ENCODE measurements at places on chromosomes 2 and 18. TPM values are rescaled to one million over a fixed set of nuclear protein-coding genes. Genes with fewer than 3 reads are reported as not detected.

GRCh38 chr2:176160986-176161824, 4.1 kb downstream of the HOXD3 start:
- no peak for DNase-seq

DNA sequence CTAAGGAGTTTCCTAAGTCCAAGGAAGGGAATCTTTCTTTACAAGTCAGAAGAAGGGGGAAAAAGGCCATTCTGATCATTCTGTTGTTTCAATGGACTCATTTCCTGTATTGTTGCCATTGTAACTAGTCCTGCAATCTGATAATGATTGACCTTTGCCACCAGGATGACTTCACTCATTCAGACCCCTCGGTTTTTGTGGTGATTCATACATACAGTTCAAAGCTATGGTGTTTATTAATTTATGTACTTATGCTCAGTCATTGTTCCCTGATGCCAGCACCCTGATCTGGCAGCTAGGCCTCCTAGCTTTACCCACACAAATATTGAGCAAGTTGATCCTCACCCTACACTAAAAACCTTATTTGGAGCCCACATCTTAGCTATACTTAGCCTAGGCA, 57.6 kb upstream of the ZNF519 start:
- no peak for DNase-seq

GRCh38 chr2:128317181-128317898, 1.3 kb downstream of the HS6ST1 start:
- peak; percentile 46 for DNase-seq

DNA sequence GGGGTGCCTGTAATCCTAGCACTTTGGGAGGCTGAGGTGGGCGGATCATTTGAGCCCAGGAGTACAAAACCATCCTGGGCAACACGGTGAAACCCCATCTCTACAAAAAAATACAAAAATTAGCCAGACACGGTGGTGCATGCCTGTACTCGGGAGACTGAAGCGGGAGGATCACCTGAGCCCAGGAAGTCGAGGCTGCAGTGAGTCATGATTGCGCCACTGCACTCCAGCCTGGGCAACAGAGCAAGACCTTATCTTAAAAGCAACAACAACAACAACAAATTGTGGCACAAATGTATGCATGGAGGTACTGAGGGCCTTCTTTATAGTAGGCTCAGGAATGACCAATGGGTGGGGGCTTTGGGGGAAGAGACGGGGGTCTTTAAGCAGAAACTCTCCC, 38.5 kb downstream of the HPCAL1 start:
- DNase-seq = no peak

DNA sequence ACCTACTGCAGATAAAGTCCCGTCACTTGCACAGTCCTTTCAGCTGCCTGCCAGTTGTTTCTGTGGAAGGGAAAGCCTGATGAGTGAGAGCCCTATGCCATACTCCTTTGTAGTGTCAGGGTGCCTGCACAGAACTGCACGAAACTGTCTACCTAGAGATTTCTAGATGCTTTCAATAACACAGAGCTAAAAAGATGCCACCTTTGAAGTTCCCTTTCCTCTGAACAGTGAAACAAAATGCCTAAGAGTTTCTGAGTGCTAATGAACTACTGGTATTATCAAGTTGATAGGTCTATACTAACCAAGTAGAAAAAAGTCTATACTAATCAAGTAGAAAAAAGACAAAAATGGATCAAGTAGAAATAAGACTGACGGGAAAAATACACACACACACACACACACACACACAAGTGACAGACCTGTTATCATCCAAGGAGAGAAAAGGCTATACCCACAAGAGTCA, 79.0 kb downstream of the TLK1 start:
- no peak for DNase-seq

ST8SIA3 gene
- total RNA-seq = not detected

DNA sequence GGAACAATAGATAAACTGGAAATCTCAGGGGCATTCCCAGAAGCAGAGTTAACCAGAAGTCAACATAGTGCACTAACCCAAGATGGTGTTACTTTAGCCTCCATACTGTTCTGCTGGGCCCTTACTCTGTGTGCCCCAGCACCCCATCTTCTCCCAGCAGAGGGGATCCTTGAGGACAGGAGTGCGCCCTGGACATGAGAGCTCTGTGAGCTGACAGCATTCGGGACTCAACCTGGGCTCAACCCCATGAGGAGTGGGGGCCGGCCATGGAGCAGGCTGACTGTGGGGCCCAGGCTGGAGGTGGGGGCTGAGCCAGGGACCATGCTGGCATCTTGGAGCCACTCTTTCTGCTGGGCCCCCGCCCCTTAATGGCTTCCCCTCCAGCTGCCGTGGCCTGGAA, 156.3 kb upstream of the HS6ST1 start:
- DNase-seq = peak; percentile 31

DNA sequence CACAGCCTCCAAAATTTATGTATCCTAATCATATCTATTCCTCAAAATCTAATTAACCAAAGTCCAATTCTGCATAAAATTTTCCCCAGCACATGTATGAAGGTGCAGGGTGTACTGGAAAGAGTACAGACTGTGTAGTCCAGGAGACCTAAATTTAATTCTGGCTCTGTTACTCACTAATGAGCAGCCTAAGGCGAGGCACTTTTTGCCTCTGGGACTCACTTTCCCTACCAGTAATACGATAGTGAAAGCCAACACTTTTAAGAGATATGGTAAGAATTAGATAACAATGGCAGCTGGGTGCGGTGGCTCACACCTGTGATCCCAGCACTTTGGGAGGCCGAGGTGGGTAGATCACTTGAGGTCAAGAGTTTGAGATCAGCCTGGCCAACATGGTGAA, 177.7 kb downstream of the PIEZO2 start:
- no peak for DNase-seq

- DNase-seq = no peak
Observed at GRCh38 chr18:4454537-4455112, 482 bp downstream of the DLGAP1 start.

GRCh38 chr2:157784169-157784822, 91.8 kb downstream of the ACVR1 start:
- peak; percentile 47 for DNase-seq

AMER3 gene
- not detected for total RNA-seq

GRCh38 chr2:187478719-187479118, 30.7 kb upstream of the CALCRL start:
- no peak for DNase-seq

- no peak for DNase-seq
Observed at GRCh38 chr2:8819194-8819593, 18.2 kb downstream of the KIDINS220 start.

DNA sequence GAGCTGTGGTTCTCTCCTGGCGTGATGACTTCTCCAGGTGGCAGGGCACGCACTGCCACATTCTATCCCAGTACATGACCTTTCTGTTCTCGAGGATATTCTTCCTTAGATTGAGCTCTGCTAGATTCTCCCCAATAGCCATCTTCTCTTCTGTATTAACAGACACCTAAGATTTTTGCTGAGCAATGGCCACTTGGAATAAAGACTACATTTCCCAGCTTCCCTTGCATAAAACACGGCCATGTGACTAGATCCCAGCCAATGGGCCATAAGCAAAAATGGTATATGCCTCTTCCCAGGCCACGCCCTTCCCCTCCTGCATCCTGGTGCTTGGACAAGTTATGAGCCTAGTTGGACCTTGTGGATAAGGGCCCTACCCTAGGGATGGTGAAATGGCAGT, 82.1 kb downstream of the EIF2AK3 start:
- no peak for DNase-seq

DNA sequence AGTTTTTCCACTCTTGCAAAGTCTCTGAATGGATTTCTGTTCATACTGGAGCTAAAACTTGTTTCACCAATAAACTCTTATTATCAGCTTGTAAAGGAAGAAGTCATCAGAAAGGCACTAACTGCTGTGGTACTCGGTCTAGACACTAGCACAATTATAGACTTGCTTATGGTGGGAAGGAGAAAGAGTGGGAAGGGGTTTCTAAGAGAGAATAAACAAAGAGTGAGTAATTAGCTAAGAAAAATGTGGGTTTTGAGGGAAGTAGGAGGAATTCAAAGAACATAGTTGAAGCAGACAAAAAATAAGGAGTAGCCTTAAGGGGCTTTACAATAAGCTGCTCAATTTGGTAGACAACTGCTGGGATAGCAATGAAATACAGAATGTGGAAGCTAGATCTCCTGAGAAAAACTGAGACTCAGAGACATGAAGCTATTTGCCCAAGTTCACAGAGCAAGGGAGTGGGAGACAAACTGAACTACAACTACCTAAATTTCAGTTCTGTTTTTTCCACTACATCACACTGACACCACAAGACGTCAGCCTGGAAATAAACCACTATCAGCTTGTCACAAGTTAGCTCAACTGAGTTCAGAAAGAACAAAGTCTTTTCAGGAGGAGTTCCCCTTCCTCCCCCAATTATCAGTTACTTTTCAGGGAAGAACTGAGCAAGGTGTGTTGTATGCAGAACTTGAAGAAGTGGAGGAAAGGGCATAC, 59.7 kb downstream of the MAP4K3 start:
- no peak for DNase-seq

DNA sequence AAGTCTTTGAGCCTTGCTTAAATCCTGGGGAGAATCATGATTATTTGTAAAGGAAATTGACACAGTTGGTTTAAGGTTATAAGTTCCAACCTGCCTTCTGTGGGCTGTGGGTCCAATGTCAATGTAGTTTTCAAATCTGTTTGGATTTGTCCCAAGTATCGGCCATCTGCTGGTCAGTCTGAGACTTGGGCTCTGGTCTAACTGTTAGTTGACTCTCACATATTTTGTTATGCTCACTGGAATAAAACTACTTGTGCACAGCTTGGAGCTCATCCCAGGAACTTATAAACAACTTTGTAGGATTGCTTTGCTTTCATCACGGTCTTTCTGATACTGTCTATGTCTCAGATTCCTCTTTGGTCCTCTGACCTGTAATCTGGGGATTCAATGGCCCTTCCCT, 1026.2 kb upstream of the ZEB2 start:
- DNase-seq = no peak

ERFE gene
- 1.8 TPM for total RNA-seq

DNA sequence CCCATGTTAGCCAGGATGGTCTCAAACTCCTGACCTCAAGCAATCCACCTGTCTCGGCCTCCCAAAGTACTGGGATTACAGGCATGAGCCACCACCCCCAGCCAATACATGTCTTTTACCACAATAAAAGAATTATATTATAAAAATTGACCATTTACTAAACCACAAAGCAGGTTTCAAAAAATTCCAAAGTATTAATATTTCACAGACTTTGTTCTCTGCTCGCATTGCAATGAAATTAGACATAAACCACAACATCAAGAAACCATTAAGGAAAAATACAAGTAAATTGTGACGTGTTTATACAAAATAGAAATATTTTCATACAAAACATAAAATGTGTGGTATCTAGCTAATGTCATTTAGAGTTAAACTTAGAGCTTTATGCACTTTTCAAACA, 13.4 kb upstream of the MAPRE3 start:
- DNase-seq = no peak

DNA sequence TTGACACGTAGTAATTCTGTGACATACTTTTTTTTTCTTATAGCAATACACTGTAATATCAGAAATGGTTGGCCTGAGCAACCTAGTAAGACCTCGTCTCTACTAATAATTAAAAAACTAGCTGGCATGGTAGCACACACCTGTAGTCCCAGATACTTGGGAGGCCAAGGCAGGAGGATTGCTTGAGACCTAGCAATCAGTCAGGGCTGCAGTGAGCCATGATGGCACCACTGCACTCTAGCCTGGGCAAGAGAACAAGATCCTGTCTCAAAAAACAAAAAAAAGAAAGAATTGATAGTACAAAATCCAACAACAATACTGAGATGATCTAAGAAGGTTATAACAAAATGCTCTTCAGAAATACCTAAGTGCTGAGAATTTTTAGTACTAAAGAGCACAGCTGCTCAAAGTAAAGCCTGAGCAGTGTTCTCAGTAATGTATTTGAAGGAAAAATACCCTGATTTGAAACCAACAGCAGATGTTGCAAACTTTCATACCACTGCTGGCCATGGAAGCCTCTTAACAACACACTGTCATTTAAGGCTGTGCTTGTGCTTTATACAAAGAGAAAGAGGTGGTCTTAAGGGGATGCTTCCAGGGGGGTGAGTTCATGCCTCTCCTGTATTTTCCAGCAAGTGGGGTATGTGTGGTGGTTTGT, 132.6 kb upstream of the CDCA7 start:
- no peak for DNase-seq

DNA sequence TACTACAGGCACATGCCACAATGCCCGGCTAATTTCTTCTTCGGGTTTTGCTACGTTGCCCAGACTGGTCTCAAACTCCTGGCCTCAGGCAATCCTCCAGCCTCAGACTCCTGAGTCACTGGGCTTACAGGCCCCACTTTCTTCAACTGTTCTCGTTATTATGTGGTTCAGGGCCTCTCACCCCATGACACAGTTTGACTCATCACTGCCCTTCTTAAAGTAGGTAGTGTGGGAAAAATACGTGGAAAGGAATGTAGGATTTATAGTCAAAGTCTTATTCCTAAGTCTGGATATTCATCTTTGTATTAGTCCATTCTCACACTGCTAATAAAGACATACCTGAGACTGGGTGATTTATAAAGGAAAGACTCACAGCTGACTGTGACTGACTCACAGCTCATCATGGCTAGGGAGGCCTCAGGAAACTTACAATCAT, 19.4 kb downstream of the CENPA start:
- DNase-seq = no peak

CCDC102B gene
- total RNA-seq = 9.1 TPM

- DNase-seq = no peak
Observed at GRCh38 chr2:104332731-104333130, 521.2 kb upstream of the POU3F3 start.

GRCh38 chr18:79515331-79515730, 119.6 kb downstream of the NFATC1 start:
- DNase-seq = peak; percentile 35

DNAJC5G gene
- total RNA-seq = not detected

- DNase-seq = no peak
Observed at GRCh38 chr2:117979911-117980701, 33.8 kb downstream of the CCDC93 start.

ZNF516 gene
- 75.6 TPM for total RNA-seq

RAB27B gene
- 42.1 TPM for total RNA-seq

HOXD12 gene
- not detected for total RNA-seq

DNA sequence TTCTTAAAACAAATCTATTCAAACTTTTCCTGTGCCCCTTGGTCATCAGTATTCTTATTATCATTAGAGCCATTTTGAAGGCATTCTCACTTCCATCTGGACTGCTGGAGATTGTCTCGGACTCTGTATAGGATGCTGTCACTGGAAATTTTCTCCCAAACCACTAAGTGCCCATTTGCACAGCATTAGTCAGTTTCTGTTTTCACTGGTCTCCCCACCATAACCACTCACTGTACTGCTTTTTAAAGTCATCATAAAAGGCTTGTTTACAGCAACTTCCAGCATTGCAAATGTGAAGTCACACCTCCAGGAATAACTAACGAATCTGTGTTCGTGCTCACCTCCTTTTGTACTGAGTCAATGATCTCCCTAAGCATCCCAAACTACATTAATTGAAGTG, 150.9 kb upstream of the SERTAD2 start:
- no peak for DNase-seq

TOGARAM2 gene
- total RNA-seq = 0.31 TPM
